ENCODE measurements at places on chromosomes 12 and 14. TPM values are rescaled to one million over a fixed set of nuclear protein-coding genes. Genes with fewer than 3 reads are reported as not detected.

- no peak for DNase-seq
These were observed 13.7 kb downstream of the HRK start for GRCh38 chr12:116867523-116867922.

DNA sequence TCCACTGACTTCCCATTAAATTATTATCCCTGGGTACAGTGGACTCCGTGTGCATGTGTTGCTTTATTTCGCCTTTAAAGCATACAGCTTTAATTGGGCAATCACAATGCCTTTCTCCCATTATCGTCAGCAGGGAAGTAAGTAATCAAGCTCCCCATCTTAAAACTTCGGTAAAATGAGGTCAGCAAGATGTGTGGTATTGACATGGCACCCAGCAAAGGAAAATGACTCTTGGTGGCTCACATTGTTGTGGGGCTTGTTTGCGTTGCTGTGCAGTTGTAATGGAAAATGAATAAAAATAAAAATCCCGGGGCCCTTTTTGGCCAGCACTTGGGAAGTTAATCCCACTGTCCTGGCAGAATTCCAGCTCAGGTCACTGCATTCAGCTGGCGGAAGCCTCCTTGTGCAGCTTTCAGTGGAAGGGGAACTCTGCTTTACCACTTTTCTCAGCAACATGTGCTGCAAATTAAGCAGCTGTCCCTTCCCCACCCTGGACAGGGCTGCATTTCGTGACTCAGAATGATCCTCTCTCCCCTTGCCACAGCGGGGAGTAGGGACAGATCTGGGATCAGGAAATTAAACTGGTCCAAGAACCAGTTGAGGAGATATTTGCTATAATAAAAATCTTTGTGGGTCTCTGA is 13.9 kb upstream of the ATP2A2 start:
- DNase-seq = no peak

The NOVA1 gene
- 3.4 TPM for total RNA-seq

DNA sequence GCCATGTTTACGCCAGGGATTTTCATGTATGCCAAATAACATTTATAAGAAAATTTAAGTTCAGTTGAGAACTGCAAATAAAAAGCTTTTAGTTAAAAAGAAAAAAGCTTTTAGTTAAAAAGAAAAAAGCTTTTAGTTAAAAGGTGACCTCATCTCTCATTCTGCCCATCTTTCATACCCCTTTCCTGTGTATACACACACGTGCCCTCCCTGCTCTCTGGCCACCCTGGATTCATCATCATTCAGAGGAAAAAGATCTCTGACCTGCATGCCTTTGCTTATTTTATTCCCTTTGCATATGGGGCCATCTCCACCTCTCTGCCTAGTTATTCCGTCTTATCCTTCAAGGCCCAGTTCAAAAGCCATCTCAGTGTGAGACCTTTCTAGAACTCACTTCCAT is 38.1 kb upstream of the CDK17 start:
- DNase-seq = no peak

The TROAP gene
- total RNA-seq = 1.4 TPM

The FOXN4 gene
- total RNA-seq = not detected

Measured in lower lobe of right lung (tissue), 2 donors.